H1 (cell line): ENCODE measurements at places on chromosomes 3 and 15. TPM values are rescaled to one million over a fixed set of nuclear protein-coding genes. Genes with fewer than 3 reads are reported as not detected.

Gene MESP2
- polyA plus RNA-seq, result 0.80 and 1.6 TPM in 2 replicates

Gene TMEM89
- polyA plus RNA-seq, result 0.24 TPM in 1 of 2 replicates, not detected in the other

Gene SELENOS
- 31.0 and 45.1 TPM in 2 replicates for polyA plus RNA-seq

Gene GPR149
- polyA plus RNA-seq, result not detected in 2 replicates
